Activated CD8-positive, alpha-beta memory T cell treated with anti-CD3 and anti-CD28 coated beads for 1 hour (primary cell): ENCODE measurements at places on chromosomes 7 and 10.

DNA sequence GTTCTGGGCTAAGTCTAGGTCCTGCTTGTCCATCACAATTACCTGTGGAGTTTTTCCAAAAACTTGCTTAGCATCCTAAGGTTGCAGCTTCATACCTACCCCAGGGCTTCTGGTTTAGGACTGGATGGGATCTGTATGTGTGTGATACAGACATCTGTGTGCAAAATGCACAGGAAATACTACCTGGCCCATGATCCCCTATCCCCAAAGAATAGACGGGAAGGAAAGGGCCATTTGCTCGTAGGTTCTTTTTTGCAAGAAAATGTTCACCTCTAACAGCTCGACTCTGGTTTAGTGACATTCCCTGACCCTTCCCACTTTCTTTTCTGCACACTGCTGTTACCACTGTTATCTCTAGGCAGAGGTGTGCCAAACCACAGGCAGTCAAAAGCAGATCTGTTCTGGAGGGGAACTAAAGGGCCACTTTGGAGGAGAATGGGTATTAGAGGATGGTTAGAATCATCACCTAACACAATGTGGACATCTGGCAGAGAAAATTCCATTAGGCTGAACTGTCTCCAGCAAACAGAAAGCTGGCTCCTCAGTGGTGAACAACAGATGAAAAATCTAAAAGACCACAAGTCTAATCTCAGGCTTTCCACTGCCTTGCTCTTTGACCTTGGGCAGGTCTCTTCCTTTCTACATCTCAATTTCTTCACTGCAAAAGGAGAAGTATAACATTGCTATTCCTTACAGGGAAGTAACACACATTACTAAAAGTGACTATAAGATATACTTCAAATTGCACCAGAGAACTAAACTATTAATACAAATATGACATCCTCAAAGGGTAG lies 107.4 kb downstream of the UBE2H start:
- DNase-seq, result no peak

- no peak for DNase-seq
Observed at GRCh38 chr10:80770239-80770638, 232.5 kb downstream of the SH2D4B start.

GRCh38 chr10:4617589-4617988 lies 208.4 kb upstream of the AKR1E2 start:
- DNase-seq, result no peak

DNA sequence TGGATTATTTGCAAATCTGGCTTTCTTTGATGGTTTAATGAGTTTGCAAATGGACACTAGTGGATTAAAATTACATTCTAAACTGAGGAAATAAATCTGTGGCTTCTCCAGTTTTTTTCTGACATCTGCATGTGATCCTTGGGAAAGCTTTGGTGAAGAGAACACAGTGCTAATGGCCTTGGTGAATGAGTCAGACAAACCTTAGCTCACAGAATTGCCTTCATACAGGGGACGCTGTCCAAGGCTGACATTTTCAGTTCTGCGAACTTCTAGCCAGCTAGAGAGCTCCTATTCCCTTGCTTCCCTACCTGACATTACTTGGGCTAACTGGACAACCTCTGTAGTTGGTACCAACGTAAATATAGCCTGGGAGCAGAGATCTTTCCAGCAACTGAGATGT lies 21.2 kb downstream of the BMPER start:
- DNase-seq, result no peak

DNA sequence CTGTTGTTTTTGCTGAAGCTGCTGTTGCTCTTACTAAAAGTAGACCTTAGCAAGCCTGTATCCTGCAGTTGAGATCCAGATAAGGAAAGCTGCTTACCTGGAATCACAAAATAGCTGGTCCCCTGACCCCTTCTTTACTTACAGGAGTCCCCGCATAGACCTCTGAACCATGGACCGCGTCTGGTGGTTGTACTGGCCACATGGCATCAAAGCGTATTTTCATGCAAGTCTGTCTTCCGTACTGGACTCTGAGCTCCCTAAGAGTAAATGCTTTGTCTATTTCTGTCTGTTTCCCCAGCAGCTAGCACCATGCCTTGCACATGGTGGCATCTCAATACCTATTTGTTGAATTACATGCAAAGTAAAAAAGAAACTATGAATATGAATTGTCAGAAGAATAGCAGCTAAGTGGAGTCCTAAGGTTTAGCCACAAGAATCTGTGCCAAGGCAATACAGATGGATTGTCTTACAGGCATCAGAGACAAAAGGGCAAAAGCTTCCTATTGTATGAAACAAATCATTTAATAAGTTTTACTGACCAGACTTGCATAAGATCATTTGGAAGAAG lies 159.2 kb downstream of the PAXIP1 start:
- no peak for DNase-seq

DNA sequence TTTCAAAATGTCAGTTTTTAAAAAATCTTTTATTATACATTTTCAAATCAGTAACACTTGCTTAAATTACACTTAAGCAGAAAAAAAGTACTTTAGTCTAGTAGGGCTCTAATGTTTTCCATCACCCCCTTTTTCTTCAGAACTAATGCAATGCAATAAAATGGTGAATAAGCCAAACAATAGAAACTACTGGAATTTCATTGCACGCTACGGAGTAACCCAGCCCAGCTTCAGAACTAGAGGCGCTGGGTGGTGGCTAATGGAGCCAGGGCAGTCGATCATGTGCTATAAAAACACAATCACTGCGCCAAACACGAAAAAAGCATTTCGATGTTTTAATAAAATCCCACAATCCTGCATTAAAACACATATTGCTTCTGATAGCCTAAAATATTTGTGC lies 59.9 kb upstream of the ODAD2 start:
- no peak for DNase-seq

DNA sequence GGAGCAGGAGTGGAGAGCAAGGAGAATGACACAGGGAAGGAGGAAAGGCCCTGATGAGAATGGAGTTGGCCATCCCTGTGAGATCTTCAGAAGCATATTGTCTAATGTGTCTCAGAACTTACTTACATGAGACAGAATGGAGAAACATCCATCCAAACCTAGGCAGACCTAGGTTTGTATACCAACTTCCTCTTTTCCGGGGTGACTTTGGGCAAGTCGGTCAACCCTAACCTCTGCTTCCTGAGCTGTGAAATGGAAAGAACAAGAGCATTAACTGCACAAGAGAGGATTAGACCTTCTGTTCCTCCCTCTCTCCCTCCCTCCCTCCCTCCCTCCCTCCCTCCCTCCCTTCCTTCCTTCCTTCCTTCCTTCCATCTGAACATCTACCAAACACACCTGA lies 4.5 kb downstream of the GHRHR start:
- no peak for DNase-seq

DNA sequence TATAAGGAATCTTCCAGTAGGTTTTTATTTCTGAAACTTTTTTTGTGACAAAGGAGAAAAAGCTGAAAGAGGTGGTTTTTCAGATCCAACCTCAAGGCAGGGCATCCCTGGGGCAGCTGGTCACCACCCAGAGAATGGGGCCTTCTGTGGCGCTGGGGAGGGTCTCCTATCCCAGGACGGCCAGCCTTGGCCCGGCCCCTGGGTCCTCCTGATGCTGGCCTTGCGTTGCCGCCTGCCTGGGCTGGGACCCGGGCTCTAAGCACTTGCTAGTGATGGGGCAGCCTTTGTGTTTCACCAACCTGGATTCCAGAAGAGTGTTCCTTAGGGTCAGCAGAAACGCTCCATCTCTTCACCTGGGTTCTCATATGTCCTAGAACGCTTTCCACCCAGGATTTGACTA lies 16.3 kb downstream of the SHH start:
- no peak for DNase-seq

DNA sequence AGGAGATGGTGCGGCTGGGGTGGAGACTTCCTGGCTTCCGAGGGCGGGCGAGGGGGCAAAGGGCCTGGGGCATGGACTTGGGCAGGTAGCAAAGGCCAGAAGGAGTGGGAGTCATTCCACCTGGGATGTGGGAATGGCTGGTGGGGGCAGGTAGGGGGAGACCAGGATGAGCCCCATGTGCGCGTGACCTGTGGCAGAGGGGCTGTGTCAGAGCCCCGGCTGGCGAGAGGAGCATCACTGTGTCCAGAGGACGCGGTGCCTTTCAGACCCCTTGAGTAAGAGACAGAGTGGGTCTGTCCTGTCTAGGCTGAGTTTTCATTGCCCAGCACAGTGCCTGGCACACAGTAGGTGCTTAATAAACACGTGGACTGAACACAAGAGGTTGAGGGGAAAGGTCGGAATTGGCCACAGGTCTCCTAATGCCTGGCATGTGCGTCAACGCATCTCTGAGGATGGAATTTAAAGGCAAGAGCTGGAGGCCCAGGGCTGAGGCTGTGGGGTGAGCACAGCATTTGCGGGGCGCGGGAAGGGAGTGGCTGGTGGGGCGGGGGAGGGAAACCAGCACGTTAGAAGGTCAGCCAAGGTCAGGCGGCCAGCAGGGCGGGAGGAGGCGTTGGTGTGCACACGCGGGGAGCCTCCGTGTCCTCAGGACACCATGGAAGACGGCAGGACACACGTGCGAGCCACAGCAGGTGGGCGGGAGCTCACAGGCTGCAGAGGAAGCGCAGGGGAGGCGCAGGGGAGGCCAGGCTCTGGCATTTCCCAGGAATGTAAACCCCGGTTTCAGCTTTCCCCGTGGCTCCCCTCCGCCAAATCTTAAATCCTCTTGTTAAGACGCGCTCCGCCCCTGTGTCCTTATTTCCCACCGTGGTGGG lies 51.8 kb downstream of the CUX1 start:
- no peak for DNase-seq

- no peak for DNase-seq
Observed at GRCh38 chr7:16916105-16916639, 34.4 kb upstream of the AGR3 start.

- no peak for DNase-seq
Observed at GRCh38 chr10:129517680-129518057, 50.6 kb downstream of the MGMT start.

- no peak for DNase-seq
Observed at GRCh38 chr10:126156012-126156411, 232.3 kb downstream of the ADAM12 start.

GRCh38 chr10:88293073-88293472 lies 290.0 kb downstream of the RNLS start:
- DNase-seq, result no peak

DNA sequence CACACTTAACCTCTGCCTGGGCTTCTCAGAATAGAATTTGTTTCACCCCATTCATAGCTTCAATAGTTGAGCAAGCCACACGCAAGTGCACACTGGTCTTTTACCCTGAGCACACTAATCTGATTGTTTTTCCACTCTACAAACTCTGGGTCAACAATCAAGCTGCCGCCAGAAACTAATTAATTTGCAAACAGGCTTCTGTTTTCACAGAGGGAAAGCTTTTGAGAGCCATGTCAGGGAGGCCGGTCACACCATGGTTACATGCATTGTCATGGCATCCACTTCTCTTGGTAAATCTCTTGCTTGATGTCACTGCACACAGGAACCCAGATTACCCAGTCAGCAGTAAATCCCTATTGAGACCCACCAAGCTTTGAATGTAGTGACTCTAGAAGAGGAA lies 154.2 kb downstream of the SEMA3A start:
- DNase-seq, result no peak

DNA sequence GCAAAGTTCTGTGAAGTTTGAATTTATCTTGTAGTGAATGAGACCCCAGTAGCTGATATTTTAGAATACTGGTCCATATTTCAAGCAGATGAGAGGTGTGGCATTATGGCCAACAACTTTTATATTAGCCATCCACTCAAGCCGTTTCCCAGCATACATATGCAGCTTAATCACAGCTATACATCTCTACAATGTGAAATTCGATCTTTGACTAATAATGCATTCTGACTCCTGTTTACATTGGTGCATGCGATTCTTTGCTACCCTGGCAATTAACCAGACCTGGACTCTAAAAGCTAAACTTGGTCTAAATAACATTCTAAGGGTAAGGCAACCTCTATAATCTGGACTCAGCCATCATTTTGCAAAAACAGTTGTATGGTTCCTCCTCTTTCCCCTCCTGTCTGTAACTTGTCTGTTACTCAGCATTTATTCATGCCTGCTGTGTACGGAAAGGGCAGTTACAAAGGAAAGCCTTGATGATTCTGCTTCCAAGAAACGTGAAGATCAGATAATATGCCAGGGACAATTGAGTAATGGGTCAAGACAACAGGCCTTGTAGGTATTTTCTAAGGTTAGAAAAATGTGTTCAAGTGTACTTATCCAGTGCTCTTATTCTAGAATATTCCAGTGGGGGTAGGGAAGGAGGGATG lies 50.6 kb downstream of the PNLIPRP2 start:
- DNase-seq, result no peak

- no peak for DNase-seq
Observed at GRCh38 chr7:19944363-19945120, 171.1 kb upstream of the TMEM196 start.

DNA sequence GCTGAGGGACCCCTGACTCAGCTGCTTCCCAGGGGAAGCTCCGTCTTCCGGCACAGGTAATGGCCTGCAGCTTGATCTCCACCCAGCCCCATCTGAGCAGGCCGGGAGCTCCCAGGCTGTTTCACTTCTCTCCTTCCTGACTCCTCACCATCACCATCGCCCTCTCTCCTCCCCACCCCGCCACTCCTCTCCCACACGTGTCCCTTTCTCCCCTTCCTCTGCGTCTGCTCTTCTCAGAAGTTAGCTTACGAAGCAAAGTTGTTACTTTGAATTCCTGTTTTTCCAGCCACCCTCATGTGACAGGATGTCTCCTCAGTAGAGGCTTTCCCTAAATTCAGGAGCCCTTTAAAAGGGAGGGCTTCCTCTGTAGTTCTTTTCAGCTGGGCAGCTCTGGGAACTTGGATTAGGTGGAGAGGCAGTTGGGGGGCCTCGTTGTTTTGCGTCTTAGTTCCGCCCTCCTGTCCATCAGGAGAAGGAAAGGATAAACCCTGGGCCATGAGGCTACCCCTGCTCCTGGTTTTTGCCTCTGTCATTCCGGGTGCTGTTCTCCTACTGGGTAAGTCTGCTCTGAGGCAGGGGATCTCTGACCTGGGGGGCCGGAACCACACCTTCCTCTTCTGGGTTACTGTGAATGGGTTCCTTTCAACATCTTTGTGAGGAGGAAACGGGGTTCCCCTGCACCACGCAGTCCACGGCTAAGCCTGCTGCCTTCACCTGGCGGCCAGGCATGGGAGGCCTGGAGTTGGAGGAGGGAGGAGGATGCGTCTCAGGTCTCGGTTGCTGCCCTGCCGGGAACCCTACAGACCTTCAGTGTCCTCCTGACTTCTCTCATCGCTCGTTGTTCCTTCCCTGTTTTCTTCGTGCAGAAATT lies at the start of gene MRC1:
TSS of gene MRC1 (plus strand) at position 378 of the 871 bp plus-strand sequence. CDS start at position 496, 118 bp downstream.
- no peak for DNase-seq

DNA sequence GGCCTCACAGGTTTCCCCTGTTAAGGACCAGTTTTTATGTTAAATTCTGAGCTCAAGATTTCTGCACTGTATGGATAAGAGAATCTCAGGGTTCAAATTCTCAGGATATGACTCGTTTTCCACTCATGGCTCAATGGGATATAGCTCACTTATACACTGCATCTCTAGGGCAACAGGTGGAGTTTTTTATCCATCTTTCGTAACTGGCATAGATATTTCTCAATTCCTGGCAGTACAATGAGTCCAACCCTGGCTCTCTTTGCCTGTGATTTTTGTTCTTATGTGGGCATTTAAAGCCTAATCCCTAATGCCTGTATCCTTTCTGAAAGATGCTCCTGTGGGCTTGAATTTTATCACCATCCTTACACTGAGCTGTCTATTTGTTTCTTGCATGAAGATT lies 7.6 kb downstream of the CCDC172 start:
- no peak for DNase-seq

- no peak for DNase-seq
Observed at GRCh38 chr7:92763636-92764423, 72.5 kb downstream of the CDK6 start.

- DNase-seq, result no peak
Observed at GRCh38 chr10:112209684-112210131, 26.1 kb upstream of the GPAM start.

GRCh38 chr10:36469585-36469984 lies 655.8 kb upstream of the ANKRD30A start:
- DNase-seq, result no peak

GRCh38 chr10:86706401-86706841 lies 38.1 kb downstream of the LDB3 start:
- no peak for DNase-seq
